ENCODE measurements at places on chromosomes 12 and 14.

DNA sequence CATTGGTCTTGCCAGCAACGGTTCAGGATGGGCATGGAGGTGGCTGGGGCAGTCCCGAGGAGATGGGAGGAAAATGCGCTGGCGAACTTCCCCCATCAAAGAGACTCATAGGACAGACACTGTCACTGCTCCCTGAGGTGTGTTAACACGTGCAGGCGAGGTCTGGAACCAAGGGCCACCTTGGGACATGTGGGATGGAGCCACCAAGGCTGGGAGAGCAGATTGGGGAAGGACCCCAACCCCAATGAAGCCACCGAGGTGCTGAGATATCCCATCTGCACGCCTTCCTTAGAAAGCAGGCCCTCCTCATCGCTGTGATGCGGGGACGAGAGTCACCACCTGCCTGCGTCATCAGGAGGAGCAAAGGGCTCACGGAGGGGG is 16.9 kb upstream of the BEGAIN start:
- DNase-seq = no peak

DNA sequence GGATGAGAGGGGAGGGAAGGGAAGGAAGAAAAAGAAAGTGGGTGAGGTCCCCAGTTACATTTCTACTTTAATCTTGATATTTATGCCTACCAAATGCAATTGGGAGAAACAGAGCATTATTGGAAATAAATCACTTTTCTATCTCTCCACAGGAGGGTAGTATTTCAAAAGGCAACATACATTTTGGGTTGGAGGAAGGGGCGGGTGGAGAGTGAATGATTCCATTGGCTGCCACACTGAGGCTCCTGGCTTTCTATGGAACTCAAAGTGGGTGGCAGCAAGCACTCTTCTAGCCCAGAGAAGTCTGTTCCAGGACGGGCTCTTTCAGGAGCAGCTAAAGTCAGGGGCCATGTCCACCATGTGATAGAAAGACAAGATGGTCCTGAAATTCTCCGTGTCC is 441.3 kb downstream of the DAD1 start:
- no peak for DNase-seq

DNA sequence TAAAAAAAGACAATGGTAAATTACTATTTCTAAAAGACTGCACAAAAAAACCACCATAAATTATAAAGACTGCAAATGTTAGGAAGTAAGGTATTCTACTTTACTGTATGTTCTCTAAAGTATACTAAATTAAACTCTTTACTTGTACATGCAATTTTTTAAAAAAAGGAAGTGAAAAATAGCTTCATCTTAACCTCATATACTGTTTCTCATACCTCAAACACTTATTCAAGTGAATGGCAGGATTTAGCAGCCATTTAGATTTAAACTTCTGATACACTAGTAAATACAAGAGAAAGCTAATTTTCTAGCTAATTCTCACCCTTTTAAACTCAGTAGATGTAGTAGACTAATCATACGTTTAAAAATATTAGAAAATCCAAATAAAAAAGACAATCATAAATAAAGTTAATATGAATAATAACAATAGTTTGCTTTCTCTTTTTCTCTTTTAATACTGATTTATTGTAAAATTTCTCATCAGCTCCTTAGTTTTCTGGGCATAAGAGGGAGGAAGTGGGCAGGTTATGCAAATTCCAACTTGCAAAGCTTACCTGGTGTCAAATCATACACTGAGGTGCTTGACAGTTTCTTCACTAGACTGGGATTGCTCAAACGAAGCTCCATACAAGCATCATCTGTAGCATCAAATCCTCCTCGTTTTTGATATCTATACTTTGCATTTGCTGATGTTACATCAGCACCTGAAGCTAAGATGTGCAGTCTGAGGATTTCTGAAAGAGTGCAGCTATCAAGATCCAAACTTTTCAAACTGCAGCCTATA is 71.0 kb upstream of the CFL2 start:
- DNase-seq = no peak

DNA sequence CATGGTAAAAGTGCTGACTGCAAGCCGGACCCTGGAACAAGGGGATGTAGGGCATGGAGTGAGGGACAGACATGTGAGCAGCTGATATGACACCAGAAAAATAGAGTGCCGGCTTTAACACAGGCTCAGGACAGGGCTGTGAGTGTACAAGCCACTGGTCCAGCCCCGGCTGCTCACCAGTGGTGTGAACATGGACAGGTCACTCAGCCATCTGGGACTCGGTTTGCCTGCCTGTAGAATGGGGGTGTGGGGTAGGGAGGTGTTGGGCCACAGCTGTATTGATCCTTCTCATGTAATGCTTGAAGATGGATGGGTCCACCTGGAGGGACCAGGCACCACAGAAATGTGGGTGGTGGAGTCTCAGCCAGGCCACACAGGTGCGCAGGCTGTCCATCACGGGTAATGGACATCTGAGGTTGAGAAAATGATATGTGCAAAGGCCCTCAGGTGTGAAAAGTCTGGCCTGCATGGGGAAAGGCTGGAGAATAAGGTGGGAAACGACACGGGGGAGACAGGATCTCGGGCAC is 10.6 kb upstream of the KRT74 start:
- no peak for DNase-seq

GRCh38 chr12:122013791-122014590 is 7.7 kb upstream of the BCL7A start:
- DNase-seq = no peak

DNA sequence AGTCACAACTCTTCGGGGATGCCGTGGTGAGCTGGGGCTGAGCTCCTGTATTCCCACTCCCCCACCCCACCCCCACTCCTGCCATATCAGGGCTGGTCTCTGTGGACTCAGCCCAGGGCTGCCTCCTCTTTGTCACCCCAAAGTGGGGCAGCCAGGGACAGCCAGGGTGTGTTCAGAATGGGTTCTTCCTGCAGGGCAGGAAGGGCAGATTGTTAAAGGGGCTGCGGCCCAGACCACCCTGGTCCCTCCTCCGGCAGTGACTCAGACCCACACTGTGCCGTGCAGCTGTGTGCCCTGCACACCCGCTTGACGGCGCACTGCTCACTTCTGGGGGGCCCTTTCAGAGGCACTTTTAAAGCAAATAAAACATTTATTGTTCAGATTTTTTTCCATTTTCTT is 9.3 kb downstream of the SLC48A1 start:
- no peak for DNase-seq

DNA sequence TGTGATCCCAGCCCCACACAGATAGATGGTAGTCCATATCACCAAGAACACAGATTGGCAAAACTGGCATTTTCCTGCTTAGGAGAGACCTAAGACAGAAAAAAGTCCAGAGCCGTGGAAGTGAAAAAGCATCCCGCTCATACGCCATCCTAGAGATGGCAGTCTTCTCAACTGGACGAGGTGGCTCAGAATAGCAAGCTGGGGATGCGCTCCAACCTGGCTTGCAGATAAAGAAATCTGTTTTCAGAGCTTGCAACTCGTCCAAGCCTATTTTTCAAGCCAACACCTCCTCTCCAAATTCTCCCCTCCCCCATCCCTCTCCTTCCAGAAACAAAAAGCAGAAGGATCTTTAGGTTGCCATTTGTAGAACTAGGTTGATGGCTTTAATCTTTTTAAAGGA is 74.3 kb upstream of the OTX2 start:
- DNase-seq = no peak

DNA sequence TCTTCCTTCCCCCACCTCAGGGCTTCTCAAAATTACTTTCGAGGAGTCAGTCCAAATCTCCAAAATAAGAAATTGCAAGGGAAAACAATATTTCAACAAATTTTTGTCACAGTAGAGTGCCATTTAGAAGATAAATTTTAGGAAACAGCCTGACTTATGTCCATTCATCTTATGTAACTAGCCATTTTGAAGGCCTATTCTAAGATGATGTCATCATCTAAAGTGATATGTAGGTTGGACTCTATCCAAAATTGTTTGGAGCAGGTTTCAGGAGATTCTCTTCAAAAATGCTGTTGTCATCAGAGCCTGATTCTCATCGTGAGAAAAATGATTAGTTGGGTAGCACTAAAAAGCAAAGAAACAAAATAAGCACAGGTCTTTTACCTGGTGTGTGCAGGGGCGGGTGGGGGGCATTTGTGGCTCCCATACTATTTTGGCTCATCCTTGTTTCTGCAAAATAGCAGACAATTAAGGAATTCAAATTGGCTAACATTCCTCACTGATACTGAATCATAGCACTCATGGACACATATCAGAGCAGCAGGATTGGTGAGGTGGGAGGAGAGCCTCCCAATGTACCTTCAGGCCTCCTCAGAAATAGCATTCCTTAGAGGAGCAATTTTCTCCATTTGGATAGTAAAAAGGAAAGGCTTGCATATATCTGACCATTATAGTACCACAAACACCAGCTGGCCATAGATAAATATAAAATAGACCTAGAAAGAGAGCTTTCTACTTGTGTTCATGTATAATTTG is 360.9 kb upstream of the NAV3 start:
- no peak for DNase-seq

DNA sequence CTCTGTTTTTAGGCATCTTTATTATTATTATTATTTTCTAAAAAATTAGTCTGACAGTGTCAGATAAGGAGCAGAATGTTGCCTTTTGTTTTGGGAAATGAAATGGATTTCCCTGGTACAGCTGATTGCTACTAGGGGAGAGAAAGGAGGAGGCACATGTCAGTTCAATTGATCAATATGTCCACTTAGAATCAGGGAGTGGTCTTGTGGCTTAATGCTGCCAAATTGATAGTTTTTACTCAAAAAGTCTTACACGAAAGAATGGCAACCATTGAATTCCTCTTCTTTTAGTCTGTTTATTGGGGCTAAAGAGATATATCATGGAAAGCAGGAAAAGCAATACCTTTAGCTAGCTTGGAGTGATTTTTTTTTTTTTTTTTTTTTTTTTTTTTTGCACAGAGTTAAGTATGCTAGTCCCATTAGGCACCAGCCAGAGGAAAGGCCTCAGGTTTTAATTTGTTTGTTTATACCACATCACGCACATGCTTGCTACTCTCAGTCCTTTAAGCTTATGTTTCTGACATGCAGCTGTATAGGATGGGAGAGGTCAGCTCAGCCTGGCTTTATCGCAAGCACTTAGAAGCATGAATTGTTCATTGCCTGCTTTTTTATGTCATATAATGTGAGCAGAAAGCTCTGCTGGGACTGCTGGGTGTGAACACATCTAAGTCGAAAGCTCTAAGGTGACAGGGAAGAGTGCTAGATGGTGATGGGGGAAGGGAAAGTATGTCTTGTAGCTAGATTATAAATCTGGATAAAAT is 1.4 kb downstream of the AKAP6 start:
- DNase-seq = no peak

- DNase-seq = no peak
Observed at GRCh38 chr12:96780330-96780729, 126.7 kb upstream of the NEDD1 start.

DNA sequence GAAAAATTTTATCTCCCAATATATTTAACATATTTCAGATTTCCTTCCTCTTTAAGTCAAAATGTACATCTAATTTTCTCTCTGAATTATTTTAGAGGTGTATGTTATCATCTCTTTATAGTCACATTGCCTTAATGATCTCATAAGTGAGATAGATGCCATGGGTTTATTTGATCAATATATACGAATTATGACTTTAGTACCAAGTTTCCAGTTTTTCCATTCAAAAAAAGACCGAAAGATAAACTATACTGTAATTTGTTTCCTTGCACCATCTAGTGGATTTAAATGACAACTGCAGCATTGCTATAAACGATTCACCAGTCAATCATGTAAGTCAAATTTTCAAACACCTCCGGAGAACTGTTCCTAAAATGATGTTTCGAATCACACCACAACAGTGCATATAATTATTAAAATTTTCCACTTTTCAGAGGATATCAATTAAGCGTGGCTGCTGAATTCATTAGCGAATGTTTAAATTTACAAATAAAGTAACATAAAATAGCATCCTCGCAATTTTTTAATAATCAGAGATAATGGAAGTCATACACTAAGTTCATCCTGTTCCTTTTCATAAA is 419 bp upstream of the ATXN7L3B start:
- no peak for DNase-seq

Measured in stimulated activated CD4-positive, alpha-beta T cell treated with anti-CD3 and anti-CD28 coated beads, Interleukin-12 subunit alpha, Interleukin-12 subunit beta, amount 100 ng/mL, for 4 hours (primary cell).